ENCODE measurements at places on chromosomes 1 and 21. TPM values are rescaled to one million over a fixed set of nuclear protein-coding genes. Genes with fewer than 3 reads are reported as not detected.

Gene DCDC2B
- total RNA-seq = not detected

DNA sequence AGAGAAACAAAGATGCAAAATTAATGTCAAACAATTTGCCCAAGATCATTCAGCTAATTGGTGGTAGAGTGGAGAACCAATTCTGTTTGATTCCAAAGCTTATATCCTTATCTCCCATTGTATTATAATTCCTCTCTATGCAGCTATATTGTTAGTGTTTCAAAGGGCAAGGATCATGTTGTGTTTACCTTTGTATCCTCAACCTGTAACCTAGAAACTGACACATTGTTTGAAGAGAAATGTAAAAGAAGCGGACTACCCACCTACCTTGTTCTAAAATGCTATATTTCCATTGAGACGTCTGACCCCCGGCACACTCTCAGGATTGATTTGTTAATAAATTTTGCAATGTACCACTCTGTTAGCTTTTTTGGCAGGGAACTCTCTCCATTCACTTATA lies 9.3 kb downstream of the RAVER2 start:
- H3K4me1 ChIP-seq = no peaks in the 10 kb centered on the region
- DNase-seq = no peak
- H3K36me3 ChIP-seq = no peaks in the 10 kb centered on the region
- H3K27ac ChIP-seq = no peak overlapping the region

DNA sequence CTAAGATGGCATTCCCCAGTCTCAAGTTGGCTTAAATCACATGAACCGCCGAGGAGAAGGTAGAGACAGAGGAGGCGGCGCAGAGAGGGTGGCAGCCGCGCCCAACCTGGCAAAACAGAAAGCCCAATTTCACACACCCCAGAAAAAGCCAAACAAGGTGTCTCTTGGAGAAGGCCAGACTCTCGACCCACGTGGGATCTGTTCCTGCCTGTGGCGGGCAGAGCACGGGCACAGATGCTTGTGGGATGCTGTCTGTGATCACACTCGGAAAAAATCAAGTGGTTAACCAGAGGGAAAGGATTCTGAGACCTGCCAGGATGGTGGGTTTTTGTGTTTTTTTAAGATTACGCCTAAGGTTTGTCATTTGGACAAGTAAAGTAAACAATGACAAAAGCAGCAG lies 80.7 kb downstream of the MRPL37 start:
- no peaks in the 10 kb centered on the region for H3K27me3 ChIP-seq
- no peaks in the 10 kb centered on the region for H3K36me3 ChIP-seq
- no peak for DNase-seq
- H3K4me3 ChIP-seq = no peak overlapping the region

DNA sequence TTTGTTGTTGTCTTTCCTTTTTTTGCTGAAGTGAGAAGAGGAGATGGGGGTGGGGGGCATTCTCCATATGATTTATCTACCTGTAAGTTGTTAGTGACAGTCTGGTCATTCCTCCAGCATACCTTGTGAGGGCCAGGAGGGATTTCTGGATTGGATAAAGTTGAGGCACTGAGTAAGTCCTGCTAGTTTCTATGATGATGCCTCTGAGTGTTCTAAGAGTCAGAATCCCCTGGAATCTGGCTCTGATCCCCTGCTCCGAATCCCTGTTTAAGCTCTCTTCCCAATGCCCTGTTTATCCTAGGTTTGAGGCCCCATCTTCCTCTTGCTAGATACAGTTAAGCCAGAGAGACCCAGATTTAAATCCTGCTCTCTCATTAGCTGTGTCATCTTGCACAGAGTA lies 83.2 kb upstream of the HOOK1 start:
- H3K27me3 ChIP-seq = no peaks in the 10 kb centered on the region
- peak overlapping the region; percentile 79 for H3K27ac ChIP-seq
- no peaks in the 10 kb centered on the region for H3K36me3 ChIP-seq
- H3K4me3 ChIP-seq = no peak overlapping the region
- DNase-seq = no peak

- DNase-seq = no peak
- H3K27ac ChIP-seq = no peak overlapping the region
- H3K27me3 ChIP-seq = no peaks in the 10 kb centered on the region
- peaks cover 33% of the 10 kb centered on the region for H3K36me3 ChIP-seq
- no peak overlapping the region for H3K4me3 ChIP-seq
Observed at GRCh38 chr1:161885759-161886158, 119.6 kb downstream of the ATF6 start.

GRCh38 chr1:9867408-9868243 lies 42.4 kb downstream of the CTNNBIP1 start:
- peaks cover 12% of the 10 kb centered on the region for H3K4me1 ChIP-seq
- peak; percentile 47 for DNase-seq
- no peaks in the 10 kb centered on the region for H3K27me3 ChIP-seq
- peak overlapping the region; percentile 89 for H3K27ac ChIP-seq

Gene NUP210L
- total RNA-seq = not detected

Gene NTRK1
- total RNA-seq = not detected

Gene C1orf141
- not detected for total RNA-seq

- no peak overlapping the region for H3K27ac ChIP-seq
- H3K27me3 ChIP-seq = no peaks in the 10 kb centered on the region
- no peak overlapping the region for H3K4me3 ChIP-seq
Observed at GRCh38 chr1:94315552-94316116, 78.2 kb upstream of the ARHGAP29 start.

GRCh38 chr21:36511484-36512220 lies 31.7 kb upstream of the CLDN14 start:
- no peak for DNase-seq
- H3K27me3 ChIP-seq = no peaks in the 10 kb centered on the region
- no peak overlapping the region for H3K27ac ChIP-seq
- no peak overlapping the region for H3K4me3 ChIP-seq
